Activated CD8-positive, alpha-beta memory T cell treated with anti-CD3 and anti-CD28 coated beads for 4 hours (primary cell): ENCODE measurements at places on chromosomes 2 and 18.

- DNase-seq = no peak
These were observed at the start of gene NETO1 for GRCh38 chr18:72867746-72868584. Gene NETO1, minus strand, starts transcription at chr18:72867987. Its CDS starts 696 bp downstream, at chr18:72867291.

DNA sequence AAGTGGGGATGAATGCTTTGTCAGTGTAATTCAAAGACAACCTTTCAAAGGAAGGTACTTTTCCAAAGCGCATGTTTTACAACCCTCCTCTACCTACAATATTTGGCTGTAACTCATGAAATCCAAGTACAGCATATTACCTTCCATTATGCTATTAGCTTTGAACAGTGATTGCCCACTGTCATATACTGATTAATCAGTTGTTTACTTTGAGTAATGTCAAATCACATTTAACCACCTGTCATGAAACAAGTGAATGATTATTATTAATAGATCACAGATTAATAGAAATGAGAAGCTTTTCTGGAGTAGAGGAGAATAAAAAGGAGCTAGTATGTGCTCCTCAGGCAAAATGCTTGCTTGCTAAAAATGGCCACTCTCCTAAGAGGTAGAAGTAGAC lies 150.5 kb upstream of the SMAD7 start:
- no peak for DNase-seq

- no peak for DNase-seq
These were observed 190.4 kb downstream of the SNTG2 start for GRCh38 chr2:1141079-1141478.

- no peak for DNase-seq
These were observed 175.7 kb downstream of the ETAA1 start for GRCh38 chr2:67572721-67573435.

GRCh38 chr2:46308081-46308480 lies 10.9 kb downstream of the EPAS1 start:
- no peak for DNase-seq

- no peak for DNase-seq
These were observed 116.3 kb downstream of the FEZ2 start for GRCh38 chr2:36481709-36482108.

DNA sequence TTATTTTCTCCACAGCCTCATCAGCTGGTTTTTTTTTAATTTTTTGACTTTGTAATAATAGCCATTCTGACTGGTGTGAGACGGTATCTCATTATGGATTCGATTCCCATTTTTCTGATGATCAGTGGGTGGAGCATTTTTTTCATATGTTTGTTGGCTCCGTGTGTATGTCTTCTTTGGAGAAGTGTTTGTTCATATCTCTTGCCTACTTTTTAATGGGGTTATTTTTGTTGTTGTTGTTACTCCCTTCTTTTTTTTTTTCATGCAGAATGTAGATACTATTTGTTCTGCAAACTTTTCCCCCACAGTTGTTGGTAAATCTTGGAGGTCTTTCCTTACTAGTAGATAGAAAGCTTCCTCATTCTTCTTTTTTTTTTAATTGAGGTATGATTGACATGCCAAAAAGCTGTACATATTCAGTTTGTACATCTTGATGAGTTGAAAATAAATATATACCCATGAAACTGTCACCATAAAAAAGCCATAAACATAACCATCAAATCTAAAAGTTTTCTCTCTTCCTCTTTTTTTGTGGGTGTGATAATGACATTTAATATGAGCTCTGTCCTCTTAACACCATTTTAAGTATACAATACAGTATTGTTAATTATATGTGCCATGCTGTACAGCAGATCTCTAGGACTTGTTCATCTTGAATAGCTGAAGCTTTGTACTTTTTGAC lies 21.8 kb upstream of the NT5DC4 start:
- DNase-seq = no peak

DNA sequence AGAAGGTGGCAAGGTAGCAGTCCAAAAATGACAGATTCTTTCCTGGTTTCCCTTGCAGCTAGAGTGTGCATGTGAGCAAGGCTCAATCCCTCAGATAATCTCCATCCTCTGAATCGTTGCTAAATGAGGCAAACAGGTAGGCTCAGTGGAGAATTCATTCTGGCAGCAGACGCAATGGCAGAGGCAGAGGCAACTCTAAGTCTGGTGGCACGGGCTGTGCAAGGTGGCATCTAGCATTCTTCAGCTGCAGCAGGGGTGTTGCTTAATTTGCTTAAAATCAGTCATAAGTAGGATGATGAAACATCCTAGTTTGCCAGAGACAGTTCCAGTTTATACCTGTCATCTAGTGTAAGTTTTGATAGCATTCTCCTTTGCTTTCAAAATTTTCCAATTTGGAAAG lies 391.1 kb upstream of the MEX3C start:
- no peak for DNase-seq

DNA sequence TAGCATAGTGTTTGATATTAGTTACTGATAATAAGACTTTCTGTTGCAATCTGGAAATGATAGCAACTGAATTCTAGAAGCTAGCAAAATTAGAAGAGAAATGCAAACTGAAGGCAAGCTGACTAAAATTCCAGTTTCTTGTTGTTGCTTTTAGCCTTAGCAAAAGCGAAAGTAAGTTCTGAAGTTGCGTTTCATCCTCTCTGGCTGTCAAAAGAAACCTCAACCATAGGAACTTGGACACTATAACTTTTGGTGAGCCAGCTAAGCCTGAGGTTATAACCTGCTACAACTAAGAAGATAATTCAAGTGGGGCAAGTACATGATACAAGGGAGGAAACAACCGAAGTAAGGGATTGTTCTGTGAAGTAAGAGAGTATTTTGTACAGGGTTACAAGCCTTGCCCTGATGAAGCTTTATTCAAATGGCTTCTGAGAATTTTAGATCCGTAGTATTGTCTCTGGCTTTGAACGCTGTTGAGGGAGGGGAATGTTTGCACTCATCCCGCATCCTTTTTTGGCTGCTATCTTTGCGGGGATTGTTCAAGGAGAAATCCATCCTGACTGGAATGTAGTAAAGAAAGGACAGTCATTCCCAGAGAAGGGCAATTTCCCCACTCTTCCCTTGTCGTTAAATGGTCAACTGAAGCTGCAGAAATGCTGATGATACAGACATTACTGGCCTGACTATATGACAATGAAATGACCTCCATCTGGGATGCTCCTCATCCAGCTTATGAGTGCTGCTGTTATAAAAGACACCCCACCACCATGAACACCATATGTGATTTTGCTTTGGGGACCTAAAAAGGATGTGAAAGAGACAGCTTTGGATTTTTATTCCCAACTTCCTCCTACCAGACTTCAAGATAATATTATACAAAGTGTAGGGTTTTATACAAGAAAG lies 7.0 kb upstream of the TMX3 start:
- no peak for DNase-seq

GRCh38 chr2:104023306-104023705 lies 830.6 kb upstream of the POU3F3 start:
- DNase-seq = no peak

DNA sequence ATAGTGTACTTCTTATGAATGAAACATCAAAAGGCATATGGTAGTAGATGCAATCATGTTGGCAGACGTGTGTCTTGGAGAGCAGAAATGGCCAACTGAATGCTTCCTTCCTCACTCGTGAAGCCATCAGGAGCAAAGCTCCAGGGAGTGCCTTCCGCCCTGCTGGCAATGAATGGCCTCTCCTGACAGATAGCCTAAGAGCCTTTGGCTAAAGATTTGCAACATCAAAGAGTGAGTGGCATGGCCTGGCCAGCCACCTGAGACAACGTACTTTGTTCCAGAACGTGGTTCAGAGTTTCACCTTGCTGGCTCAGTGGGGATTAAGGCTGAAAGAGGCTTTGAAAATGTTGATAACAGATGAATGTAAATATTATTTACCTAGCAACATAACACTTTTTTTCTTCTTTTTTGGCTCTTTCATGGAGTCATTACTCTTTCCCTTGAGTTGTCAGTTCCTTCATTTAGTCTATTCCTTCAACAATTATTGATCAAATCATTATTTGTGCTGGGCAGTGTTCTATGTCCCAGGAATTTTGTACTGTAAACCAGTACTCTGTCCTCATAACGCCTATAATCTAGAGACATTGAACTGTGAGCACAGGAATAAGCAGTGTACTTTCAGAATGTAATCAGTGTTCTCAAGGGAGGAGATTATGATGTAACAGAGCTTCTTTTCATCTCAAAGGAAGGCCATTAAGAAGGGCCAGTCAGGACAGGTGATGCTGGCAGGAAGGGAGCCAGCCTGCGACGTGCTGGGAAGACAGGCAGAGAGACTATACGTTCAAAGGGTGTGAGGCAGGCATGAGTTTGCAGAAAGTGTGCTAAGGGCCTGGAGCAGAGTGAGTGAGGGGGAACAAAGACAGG lies 59.4 kb upstream of the SH3RF3 start:
- DNase-seq = no peak
